ENCODE measurements at places on chromosomes 3 and 15.
A peak's percentile ranks its signal among the peaks of the same experiment; 100 is the strongest.

DNA sequence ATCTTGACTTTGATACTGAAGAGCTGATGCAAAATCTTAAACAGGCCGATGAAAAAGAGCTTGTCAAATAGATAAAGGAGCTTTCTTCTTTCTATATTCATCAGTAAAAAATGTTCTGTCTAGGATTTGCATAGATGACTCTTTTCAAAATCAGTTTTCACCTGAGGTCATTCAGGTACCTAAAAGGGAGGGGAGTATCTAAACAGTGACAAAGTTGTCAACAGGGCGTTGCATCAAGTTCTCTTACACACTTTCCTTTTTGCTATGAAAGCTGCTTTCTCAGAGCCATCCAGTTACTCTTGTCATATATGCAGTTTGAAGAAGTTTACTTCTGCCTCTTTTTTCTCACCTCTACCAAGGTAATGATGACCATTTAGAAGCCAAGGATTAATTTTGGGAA lies 60.0 kb downstream of the AKAP13 start:
- DNase-seq, result no peak

DNA sequence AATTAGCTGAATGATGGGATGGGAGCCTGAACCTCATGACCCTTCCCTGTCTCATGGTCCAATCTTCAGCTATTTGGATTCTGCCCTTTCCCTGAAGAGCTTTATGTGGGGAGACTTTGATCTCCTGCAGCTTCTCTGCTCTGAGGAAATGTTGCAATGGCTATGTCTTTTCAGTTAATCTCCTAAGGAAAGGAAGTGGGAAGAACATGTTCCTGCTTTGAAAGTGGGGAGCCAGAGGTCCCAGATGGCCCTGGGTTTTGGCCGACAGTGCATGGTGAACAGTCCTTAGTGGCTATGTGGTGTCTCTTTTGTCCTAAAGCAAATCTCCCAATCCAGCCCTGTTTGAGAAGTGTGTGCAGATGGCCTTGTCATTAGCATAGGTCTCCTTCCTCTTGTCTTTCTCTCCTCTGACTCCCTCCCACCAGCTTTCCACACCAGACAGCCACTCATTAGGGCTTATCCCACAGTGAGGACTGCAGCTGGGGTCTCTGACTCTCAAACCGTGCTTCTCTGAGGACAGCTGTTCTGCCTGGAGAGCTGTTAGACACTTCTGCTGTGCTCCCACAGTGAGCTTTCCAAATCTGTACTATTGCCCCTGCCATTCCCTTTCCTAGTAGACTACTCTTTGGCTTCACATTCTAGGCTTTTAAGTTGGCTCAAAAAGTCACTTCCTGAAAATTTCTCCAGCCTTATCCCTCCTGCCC lies 365.8 kb upstream of the UMPS start:
- peak; percentile 27 for DNase-seq

- DNase-seq, result peak; percentile 74
These were observed 80.6 kb downstream of the ARIH1 start for GRCh38 chr15:72554471-72555425.

- no peak for DNase-seq
These were observed 123.3 kb upstream of the TTC14 start for GRCh38 chr3:180478695-180479094.

- no peak for DNase-seq
These were observed 26.3 kb downstream of the FSTL1 start for GRCh38 chr3:120424506-120424905.

DNA sequence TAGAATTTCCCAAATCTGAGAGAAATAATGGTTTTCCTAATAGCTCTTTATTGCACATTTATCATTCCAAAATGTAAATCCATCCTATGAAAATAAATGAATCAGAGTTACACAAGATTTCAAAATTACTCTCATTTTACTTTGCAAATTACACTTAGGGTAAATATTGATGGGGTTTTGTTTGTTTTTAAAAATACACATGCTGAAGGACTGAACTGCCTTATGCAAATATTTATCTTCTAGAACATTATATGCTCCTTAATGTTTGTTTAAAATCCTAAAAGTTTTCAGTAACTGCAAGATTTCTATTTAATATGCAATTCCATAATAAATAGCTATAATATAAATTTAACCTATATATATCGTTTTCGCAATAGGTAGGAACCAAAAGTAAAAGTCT lies 38.2 kb downstream of the FOXP1 start:
- DNase-seq, result no peak

DNA sequence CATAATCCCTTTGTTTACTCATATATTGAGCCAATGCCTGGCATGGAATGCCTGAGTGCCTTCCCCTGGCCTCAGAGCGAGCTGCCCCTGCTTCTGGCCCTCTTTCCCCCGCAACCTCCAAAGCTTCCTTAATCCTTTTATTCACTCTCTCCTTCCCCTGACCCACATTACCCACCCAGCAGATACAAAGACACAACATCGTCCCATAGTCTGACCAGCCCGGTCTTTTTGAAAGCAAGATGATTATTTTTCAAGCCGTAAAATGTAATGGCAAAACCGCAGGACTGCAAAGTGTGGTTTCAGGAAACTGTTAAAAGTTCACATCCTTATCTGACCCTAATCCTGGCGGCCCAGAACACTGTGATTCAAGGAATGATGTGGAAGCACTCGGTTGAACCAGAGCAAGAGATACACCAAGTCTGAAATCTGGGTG lies 78.4 kb upstream of the LRTM1 start:
- DNase-seq, result peak; percentile 58

- no peak for DNase-seq
These were observed 108.8 kb upstream of the RAD18 start for GRCh38 chr3:9071936-9072666.

- peak; percentile 79 for DNase-seq
These were observed 60.8 kb upstream of the ARHGEF3 start for GRCh38 chr3:56862352-56863062.

DNA sequence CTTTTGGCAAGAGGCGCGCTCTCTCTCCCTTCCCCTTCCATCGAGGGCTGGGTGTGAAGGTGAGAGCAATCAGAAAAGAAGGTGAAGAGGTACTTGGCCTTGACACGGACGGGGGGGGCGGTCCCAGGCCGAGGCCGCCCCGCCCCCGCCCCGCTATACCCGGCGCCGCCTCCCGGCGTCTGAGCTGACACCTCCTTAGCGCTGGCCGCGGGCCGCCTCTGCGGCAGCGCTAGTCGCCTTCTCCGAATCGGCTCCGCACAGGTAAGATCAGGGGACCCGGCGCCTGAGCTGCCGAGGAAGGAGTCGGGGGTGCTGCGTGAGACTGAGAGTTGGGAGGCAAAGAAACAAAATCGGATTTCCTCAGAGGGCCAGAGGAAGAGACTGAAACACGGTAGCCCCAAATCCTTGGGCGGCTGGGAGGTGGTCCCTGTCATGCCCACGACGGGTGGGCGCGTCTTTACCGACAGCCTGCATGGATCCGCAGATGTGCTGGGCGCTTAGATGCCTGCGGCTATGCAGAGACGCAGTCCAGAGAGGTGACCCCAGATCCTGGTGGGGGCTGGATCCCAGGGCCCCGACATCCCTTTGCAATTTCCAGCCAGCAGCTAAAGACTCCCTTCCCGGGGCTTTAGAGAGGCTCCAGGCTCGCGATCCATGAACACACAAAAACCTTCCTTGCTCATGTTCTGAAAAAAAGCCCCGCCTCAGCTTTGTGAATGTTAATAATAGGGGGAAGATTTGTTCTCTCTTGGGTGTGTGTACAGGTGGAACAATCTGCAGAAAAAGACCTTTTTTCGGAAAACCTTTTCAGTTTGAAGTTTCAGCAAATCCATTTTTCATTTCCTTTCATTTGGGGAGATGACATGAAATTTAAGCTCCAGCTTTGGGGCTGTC lies at the start of gene ENTPD3:
TSS of gene ENTPD3 (plus strand) at position 184 of the 894 bp plus-strand sequence. CDS start 874 bp downstream, outside the sequence.
- peak; percentile 29 for DNase-seq

DNA sequence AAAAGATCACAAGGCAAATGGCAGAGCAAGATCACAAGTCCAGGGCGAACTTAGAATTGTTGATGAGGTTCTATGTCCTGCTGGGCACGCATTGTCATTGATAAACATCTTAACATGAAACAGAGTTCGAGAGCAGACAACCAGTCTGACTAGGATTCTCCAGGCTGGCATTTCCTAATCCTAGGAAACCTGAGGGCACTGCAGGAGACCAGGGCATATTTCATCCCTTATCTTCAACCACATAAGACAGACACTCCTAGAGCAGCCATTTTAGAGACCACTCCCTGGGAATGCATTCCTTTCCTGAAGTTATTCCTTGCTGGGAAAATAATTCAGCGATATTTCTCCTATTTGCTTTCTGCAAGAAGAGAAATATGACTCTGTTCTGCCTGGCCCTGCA lies 1199.9 kb downstream of the SI start:
- no peak for DNase-seq

DNA sequence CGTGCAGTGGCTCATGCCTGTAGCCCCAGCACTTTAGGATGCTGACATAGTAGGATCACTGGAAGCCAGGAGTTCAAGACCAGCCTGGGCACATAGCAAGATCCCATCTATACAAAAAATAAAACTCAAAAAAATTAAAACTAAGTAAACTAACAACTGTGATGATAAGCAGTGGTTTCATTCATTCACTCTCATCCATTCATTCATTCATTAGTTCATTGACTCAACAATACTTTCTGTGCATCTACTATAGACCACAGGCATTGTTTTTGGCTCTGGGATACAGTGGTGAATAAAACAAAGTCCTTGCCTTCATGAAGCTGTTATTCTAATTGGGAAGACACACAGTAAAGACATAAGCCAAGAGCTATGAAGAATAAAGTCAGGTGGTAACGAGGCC lies 7.5 kb upstream of the TMEM212 start:
- DNase-seq, result no peak

GRCh38 chr3:108051005-108051404 lies 39.8 kb downstream of the CD47 start:
- DNase-seq, result peak; percentile 45

DNA sequence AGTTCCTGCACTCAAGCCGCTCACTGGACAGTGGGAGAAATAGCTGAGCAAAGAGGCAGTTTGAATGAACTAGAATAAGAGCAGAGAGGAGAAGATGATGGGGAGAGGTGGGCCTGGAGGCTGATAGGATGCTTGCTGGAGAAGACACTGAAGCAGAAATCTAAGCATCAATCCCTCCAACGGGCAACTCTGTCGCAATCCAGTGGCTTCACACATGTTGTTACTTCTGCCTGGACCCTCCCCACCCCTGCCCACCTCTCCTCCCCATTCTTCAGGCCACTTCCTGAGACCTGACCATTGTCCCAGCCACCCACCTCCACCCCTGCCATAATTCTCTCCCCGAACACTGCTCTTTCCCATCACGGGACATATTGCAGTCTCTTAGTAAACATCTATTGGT lies 76.0 kb downstream of the SRGAP3 start:
- DNase-seq, result no peak

DNA sequence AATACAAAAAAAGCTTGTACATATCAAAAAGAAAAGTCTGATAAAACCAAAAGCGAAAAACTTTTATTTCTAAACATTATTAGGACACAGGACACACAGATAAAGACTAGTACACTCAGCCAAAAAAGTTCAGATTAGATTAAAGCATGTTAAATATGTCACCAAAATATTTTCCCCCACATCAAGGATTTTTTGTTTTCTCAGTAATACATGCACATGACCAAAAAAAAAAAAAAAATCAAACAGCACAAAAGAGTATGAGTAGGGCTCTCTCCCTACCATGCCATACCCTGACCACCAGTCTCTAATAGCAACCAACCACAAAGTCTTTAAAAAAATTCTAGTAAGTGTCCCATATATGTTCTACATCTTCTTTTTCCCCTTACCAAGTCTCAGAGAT lies 77.4 kb downstream of the LRRFIP2 start:
- peak; percentile 33 for DNase-seq

DNA sequence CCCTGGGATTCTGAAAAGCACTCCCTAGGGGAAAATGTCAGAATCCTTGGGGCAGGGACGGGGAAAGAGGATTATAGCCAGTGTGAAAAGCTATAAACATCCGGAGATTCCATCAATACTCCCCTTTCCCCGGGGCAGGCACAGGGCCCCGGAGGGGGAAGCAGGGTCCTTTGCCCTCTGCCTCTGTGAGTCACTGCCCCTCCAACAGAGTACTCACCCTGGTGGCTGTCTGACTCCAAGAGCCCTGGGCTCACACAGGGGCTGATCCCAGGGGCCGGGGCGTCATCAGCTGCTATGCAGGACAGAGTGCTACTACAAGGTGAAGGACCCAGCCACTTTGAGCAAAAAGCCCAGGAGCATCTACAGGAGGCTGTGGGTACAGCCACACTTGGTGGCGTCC lies 133.0 kb upstream of the PRR20G start:
- DNase-seq, result no peak

GRCh38 chr3:24678021-24678420 lies 183.4 kb upstream of the THRB start:
- no peak for DNase-seq

DNA sequence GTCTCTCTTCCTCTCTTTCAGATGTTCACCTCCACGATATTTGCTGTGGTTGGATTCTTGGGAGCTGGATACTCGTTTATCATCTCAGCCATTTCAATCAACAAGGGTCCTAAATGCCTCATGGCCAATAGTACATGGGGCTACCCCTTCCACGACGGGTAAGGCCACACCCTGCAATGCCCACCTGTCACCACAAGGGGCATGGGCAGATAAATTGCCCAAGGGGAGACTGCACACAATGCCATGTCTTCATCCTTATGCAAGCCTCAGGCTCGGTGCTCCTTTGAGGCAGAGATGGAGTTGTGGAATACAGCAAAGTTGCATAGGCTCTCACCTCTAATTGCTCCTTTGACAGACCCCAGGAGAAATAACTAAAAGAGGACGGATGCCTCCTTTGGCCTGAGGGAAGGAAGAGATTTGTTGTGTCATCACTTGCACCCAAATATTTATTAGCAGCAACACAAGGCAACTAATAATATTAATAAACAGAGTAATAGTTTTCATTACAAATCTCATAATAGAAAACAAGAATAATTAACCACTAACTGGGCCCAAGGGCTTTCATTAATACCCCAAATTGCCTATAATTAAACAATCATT lies 13.2 kb downstream of the TM4SF4 start:
- DNase-seq, result no peak

DNA sequence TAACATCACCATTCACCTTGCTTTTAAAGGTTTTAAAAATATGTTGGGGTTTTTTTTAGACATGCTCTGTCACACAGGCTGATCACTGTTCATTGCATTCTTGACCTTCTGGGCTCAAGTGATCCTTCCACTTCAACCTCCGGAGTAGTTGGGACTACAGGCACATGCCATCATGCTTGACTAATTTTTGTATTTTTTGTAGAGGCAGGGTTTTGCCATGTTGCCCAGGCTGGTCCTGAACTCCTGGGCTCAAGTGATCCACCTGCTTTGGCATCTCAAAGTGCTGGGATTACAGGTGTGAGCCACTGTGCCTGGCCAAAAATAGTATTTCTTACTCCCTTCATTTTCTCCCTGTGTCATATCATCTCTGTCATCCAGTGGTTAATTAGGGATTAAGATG lies 101.4 kb downstream of the PIK3R4 start:
- no peak for DNase-seq

Measured in mesenchymal stem cell (in vitro differentiated cells and primary cell).